Cardiac atrium fibroblast (primary cell): ENCODE measurements at places on chromosomes 5 and 9. TPM values are rescaled to one million over a fixed set of nuclear protein-coding genes. Genes with fewer than 3 reads are reported as not detected.

Gene AIF1L
- total RNA-seq: 0.49 TPM in 1 of 2 replicates, not detected in the other

Gene ORM1
- not detected in 2 replicates for total RNA-seq

Gene SREK1IP1
- total RNA-seq: 2.9 and 13.8 TPM in 2 replicates

Gene CCDC192
- total RNA-seq: not detected in 2 replicates

Gene GADD45G
- total RNA-seq: 1.4 and 1.9 TPM in 2 replicates

Gene HCN1
- not detected in 2 replicates for total RNA-seq

Gene ADAMTS16
- total RNA-seq: not detected in 2 replicates

Gene SOX30
- not detected in 2 replicates for total RNA-seq

Gene ZNF608
- 10.3 and 12.2 TPM in 2 replicates for total RNA-seq

Gene ANKRD31
- 0.54 TPM in 1 of 2 replicates, not detected in the other for total RNA-seq
